ENCODE measurements at places on chromosomes 5 and 9.

DNA sequence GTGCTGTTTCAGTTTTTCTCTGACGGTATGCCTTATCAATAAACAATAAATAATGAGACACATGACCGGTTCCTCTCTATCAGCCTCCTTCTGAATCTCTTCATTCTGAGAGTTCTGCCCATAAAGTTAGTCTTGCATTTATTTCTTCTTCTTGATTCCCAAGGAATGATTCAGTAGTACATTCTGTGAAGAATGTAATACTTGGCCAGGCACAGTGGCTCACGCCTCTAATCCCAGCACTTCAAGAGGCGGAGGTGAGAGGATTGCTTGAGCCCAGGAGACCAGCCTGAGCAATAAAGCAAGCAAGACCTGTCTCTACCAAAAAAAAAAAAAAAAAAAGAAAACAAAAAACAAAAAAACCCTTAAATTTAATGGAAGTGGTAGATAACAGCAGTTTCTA, 53.9 kb downstream of the PAM start:
- DNase-seq, result no peak

GRCh38 chr5:31193116-31193515, 370 bp upstream of the CDH6 start:
- DNase-seq, result no peak

- no peak for DNase-seq
Measured at GRCh38 chr5:73170522-73170921, 2.5 kb upstream of the TMEM174 start.

DNA sequence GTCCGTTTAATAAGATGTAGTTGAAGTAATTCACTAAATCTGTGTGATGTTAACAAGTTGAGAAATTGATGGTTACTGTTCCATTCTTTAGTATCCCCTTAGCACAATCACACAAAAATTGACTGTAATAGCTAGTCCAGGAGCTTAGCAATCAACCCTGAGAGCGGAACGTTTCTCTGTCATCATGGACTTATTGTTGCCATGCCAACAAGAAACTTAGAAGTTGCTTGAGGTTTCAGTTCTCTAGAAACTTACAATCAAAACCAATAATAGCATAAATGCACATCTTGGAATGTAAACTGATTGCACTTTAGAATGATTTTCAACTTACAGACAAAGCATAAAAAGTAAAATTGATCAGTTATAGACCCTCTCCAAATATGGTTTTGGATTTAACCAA, 125.4 kb upstream of the ANKH start:
- DNase-seq, result no peak

- no peak for DNase-seq
Measured at GRCh38 chr9:100063185-100063584, 35.6 kb downstream of the ERP44 start.

DNA sequence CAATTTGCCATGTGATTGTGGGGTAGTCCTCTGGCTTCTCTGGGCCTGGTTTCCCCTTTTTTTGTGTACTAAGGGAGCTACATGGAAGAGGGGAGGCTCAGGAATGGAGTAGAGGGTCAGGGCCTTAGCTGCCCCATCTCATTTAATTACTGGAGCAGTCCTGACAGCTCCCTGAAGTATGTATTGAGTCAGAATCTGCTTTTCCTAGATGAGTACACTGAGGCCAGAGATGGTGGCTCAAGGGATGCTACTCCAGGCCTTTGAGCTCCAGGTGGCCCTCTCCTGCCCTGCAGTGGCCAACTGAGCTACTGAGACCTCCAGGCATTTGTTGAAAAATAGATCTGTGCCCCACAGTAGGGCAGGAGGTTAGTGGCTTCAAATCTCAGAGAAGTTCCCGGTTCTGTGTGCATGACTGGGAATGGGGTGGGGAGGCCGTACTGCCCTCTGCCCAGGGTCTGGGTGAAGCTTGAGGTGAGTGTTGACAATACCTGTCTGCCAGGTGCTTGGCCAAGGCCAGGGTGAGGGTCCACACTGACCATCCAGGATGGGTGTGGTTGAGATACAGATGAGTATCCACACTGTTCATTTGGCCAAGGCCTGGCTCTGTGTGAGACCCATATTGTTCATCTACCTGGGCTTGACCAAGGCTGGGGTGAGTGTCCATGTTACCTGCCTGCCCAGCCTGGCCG, 45.7 kb downstream of the CXXC5 start:
- no peak for DNase-seq

- peak; percentile 66 for DNase-seq
Measured at GRCh38 chr9:113343732-113344231, 3.7 kb upstream of the WDR31 start.

DNA sequence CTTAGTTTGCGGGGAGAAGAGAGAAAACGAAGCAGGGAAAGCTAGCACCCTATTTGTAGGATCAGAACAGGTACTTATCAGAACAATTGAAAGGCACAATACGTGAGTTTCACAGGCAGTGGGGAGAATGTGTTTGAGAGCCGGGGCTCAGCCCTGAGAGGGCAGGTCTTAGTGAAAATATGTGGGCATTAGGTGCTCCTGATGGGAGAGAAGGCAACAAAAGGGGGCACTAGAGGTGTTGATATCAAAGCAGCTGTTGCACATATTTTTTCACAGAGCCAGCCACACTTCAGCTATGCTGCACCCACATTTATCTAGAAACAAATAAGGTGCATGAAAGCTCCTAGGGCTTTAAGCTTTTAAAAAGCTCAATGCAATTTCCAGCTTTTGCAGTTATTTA, 99.7 kb upstream of the MAN2A1 start:
- no peak for DNase-seq

DNA sequence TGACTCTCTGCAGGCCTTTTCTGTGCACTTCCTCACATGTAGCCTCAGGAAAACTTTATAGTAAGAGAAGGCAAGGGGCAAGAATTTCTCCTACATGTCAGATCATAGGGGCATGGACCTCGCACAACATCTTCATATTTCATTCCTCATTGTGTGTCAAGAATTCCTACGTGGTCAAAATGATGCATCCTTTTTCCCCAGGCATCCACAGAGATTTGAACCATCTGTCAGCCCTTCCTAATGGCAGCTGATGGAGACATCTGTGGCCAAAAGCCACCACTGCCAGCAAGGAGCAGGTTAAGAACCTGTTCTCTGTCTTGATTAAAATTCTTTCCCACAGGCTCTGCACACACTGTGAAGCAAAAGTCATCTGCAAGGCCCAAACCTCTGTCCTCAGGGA, 42.5 kb downstream of the MFAP3 start:
- DNase-seq, result no peak

- DNase-seq, result no peak
Measured at GRCh38 chr9:3989915-3990314, 310.0 kb downstream of the GLIS3 start.

DNA sequence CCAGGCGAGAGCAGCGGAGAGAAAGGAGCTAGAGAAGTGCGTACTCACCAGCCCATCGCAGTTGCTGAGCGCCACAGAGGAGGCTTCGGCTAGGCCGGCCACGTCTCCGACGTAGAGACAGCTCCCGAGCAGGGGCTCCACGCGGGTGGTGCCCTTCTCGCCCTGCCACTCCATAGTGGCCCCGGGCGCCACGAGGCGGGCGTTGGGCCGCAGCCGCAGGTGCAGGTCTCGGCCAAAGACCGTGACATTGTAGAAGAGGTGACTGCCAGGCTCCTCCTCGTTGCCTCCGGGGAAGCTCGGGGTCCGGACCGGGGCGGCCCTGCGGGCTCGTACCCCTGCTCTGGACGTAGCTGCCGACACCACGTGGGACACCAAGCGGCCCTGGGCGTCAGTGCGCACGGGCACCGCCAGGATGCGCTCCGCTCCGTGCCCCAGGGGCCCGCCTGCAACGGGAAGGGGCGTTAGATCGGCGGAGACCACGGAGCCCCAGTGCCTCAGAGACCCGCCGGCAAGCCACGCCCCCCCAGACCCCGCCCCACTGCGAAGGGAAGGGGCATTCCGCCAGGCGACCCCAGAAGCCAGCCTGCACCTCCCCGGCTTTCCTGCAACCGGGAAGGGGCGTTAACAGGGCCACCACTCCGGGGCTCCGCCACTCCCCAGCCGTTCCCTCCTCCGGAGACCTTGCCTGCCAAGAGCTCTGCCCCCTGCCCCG, 1.4 kb downstream of the ADAMTS2 start:
- DNase-seq, result peak; percentile 78

DNA sequence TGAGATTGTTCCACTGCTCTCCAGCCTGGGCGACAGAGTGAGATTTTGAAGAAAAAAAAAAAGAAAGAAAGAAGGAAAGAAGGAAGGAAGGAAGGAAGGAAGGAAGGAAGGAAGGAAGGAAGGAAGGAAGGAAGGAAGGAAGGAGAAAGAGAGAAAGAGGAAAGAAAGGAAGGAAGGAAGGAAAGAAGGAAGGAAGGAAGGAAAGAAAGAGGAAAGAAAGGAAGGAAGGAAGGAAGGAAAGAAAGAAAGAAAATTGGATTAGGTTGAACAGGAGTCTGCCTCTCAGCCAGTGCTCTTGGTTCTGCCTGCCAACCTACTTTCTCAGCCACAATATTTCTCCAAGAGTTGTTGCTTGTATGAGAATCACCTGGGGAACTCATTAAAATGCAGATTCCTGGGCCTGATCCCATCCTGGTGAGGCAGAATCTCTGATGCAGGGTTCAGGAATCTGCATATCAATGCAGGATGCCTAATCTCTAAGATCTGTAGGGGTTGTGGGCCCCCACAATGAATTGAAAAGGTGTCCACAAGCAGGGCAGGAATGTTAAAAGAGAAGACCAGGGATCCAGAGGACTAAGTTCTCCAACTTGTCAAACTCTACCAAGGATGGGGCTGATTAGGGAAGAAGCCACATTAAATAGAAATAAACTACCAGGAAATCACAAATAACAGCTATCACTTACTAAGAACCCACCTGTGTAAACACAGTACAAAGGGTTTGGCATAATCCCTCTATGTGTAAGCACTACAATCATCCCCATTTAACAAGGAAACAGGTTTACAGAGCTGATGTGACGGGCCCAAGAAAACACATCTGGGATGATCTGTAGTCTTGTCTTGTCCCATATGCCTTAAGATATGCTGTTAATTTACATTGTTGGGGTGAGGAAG, 23.4 kb upstream of the GALNT10 start:
- DNase-seq, result no peak

DNA sequence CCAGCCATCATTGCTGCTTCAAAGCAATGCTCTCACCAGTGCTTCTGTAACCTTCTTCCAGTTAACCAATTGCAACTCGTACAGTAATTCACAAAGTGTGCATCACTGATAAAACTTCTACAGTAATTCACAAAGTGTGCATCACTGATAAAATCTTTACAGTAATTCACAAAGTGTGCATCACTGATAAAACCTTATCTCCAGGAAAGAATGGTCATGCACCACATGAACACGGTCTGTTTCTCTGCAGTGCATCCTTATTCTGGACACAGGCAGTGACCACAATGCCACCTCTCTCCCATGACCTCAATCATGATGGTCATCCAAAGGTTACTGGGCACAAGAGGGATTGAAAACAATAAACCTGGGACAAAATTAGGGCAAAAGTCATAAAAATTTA, 153.6 kb downstream of the TSSK1B start:
- DNase-seq, result no peak

GRCh38 chr9:108978205-108978604, 35.1 kb downstream of the CTNNAL1 start:
- no peak for DNase-seq

GRCh38 chr9:69229367-69229766, 55.3 kb downstream of the TJP2 start:
- no peak for DNase-seq

- no peak for DNase-seq
Measured at GRCh38 chr9:124632077-124632621, 125.0 kb upstream of the NR5A1 start.

DNA sequence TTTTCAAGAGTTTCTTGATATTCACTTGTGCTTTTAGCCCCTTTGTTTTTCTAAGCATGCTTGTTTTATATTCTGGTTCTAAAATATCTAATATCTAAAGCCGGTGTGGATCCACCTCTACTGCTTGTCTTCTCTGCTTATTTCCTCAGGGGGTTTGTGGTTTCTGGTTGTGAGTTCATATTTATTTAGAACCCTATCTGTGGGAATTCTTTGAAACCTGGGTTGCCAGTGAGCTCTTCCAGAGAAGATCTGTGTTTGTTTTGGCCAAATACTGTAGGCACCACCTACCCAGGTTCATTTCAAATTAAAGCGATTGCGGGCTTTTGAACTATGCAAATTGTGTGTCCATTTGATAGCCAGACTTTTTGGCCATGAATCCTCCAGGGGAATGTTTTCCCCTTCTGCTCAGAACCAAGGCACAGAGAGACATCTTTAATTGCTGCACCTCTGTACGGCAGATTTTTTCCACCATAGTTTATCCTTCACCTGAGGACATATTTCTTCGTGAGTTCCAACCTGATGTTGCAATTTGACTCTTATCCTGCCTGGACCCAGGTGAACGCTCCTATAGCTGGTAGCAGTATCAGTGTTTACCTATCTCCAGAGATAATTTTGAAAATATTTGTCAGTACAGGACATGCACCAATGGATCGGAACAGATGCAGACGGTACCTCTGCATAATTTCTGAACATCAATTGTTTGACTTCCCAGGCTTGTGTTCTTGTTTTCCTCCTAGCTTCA, 2.4 kb upstream of the ZBTB43 start:
- DNase-seq, result no peak

- DNase-seq, result no peak
Measured at GRCh38 chr9:116689486-116690032, 2.5 kb downstream of the TRIM32 start.

DNA sequence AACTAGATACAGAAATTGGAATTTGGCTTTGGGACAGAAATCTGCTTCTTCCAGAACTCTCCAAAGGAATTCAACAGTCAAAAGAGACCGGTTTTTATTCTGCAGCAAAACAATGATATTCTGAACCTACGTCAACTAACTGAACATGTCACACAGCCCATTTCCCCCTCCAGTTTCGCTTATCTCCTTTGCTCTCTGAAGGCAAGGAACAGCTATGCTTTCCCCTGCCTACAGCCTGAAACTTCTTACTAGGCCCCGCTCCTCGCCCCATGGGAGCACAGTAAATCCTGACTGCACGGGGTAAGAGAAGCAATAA, 488 bp downstream of the SKIC3 start:
- no peak for DNase-seq

GRCh38 chr5:150780187-150780692, 1.7 kb downstream of the SMIM3 start:
- DNase-seq, result no peak

GRCh38 chr5:138955013-138955660, 80.0 kb upstream of the LRRTM2 start:
- DNase-seq, result no peak

DNA sequence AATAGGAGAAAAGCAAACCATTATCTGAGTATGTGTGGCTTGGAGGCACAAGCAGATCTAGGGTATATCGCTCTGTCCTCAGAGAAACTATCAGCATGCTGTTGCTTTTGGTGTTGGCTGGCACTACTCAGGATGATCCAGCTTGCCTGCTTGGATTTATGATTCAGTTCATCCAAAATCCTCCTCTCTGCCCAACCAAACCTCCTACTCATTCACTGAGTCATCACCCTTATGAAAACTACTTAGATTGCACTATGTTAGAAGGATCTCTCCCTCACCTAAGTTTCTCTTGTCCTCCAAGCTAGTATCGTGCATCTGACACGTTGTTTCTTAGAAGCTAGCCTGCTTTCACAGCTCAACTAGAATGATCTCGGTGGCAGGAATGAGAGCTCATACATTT, 14.2 kb upstream of the ZBED3 start:
- no peak for DNase-seq

- no peak for DNase-seq
Measured at GRCh38 chr5:179308563-179309382, 36.5 kb downstream of the ADAMTS2 start.

- no peak for DNase-seq
Measured at GRCh38 chr5:109387408-109387974, 22.3 kb downstream of the PJA2 start.

All from right forelimb (tissue), 1 donor.